Inflammatory macrophage treated with lipopolysaccharide for 1 hour (primary cell): ENCODE measurements at places on chromosomes 1 and 21.
A peak's percentile ranks its signal among the peaks of the same experiment; 100 is the strongest.

DNA sequence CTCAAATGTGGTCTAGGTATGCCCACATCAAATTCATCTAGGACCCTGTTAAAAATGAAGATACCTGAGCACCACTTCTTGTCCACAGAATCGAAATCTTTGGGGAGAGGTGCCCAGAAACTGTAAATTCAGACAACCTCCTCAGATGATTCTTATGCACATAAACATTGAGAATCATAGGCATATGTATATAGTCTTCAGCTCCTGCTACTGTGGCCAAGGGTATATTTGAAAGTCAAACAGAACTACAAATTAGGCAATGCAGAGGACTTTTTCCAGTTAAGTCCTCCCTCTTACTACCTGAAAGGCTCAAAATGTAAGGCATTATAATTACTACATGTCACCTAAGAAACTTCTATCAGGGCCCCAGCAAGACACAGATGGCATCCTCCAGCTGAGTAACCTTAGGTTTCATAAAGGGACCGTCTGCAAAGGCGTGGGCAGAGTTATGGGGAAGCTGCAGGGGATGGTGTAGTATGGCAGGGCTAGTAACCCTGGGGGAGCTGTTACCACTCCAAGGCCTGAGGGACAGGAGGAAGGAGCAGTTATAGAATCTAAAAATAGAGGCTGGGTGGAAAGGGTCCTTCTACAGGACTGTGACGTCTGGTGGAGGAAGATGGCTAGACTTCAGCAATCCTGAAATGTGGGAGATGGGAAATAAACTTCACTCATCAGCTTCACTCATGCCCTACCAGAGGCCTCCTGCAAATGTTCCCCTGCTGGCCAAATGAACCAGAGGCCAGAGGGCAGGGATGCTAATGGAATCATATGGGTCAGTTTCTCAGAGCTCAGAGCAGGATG is 46.3 kb downstream of the DAB1 start:
- no peak for DNase-seq

DNA sequence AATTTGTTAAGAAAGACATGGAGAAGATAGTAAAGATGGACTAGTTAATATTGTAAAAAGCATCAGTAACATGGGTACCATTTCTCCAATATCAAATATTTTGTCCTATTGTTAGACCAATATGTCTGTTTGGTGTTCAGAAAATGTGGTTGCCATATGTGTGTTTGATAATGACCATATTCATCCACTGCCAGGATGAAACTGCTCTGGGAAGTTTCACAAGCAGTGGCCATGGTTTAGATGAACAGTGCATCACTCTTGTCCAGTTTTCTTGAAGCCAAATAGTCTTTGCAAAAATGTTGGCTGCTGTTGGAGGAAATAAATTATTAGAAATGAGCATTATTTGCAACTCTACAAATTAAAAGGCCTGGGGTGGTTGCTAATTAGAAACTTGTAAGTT is 333.8 kb downstream of the NUF2 start:
- DNase-seq = no peak

DNA sequence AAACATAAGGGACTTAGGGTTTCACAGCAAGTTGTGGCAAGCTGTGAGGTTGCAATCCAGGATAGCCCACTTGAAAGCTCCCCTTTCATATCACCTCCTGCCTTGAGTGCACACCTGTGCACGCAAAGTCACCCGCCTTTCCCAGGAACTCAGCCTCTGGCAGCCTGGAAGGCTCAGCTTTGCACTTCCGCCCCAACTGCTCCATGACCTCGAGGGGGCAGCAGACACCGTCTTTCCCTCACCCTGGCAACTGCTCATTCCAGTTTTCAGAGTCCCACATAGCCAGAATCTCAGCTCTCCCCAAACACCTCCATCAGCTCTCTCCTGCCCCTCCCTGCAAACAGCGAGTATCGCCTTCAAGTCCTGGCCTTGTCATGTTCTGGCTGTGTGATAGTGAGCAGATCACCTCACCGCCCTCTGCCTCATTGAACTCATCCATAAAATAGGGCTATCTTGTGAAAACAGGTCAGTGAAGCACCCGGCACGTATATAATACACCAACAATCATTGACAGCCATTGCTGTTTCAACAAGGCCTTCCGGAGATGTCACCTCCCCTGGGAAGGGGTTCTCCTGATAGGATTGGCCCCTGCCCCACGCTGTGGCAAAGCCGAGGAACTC is 32.2 kb upstream of the EPB41 start:
- DNase-seq = peak; percentile 59

DNA sequence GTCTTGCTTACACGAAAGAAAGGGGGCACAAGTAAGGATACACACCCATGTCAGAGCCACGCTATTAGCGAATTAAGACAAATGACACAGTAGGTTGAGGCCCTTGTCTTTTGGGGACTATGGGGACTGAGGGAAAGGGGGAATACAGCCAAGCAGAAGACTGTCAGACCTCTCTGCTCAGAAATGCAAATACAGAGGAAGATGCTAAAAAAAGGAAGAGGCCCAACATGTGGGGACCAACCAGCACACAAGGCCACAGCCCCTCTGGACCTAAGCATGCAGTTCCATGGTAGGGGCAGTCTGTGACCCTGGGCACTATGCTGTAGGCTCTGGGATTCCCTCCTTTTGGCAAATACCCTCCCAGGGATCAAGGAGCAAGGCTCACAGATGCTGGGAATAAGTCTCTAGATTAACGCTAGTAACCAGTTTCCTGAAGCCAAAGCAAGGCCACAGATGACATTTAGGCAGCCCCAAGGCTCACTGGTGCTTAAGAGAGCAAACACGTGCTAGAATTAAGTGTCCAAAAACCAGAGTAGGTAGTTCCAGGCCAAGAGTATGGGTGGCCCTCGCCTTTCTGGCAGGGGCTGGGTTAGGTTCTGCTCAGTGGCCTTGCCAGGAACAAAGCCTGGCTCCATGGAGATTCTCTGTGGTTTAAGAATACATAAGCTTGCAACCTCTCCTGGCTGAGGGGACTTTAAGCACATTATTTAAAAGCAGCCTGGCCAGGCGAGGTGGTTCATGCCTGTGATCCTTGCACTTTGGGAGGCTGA is 38.2 kb downstream of the RABIF start:
- DNase-seq = no peak

DNA sequence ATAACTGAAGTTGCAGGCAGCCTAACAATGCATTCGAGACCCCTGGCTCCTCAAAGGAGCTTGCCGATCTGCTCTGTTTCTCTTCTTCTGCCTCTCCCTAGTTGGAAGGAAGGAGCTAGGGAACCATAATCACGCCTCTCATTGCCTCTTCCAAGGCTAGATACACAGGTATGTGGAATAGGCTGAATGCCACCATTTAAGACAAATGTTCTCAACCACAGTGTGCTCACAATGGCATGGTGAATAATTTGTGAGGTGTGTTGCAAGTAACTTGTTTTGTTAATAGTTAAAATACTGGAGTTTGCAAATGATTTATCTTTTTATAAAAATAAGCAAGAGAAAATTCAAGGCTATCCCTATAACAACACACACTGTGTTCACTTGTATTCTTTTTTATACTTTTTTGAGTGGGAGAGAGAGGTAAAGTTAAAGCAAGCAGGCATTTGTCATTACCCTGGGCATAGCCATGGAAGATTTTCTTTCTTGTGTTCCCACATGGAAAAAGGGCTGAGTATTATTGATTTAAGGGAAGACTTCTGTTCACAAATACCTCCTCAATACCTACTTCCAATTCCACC is 45.4 kb upstream of the SYT6 start:
- no peak for DNase-seq

DNA sequence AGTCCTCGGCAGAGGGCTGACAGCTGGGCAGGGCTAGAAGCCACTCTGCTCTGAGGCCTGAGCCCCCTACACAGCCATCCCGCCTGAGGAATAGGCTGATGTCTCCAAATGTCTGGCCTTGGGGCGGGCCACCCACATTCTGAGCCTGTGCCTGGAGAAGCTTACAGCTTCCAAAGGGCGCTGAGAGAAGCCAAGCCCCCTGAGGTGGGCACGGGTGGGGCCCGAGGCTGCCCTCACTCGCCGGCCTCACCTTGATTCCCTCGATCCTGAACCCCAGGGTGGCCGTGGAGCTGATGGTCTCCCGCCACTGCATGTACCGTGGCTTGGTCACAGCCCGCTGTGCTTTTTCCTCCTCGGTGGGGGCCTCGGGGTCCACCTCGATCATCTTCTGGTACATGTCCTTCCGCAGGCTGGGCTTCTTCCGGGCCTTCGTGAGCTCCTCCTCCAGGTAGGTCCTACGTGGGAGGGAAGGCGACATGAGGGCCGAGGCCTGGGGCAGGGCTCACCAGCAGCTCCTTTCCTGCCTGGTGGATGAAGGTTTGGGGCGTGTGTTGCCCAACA is 93.2 kb downstream of the STUM start:
- DNase-seq = no peak

DNA sequence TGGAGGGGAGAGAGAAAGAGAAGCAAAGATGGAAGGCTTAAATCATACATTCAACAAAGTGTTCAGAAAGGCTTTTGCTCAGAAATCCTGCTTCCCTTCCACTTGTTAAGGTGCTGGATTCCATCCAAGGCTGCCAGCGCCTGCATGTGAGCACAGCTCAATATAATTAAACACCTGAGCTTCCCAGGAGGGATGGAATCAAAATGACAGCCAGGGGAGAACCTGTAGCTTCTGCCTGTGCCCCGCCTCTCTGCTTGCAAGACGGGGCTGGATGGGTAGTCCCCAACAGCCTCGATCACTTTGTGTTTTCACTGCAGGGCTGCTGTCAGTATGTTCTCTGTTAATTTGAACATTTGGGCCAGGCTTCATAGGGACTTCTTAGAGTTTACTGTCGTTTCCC is 225.7 kb downstream of the KCNH1 start:
- no peak for DNase-seq

DNA sequence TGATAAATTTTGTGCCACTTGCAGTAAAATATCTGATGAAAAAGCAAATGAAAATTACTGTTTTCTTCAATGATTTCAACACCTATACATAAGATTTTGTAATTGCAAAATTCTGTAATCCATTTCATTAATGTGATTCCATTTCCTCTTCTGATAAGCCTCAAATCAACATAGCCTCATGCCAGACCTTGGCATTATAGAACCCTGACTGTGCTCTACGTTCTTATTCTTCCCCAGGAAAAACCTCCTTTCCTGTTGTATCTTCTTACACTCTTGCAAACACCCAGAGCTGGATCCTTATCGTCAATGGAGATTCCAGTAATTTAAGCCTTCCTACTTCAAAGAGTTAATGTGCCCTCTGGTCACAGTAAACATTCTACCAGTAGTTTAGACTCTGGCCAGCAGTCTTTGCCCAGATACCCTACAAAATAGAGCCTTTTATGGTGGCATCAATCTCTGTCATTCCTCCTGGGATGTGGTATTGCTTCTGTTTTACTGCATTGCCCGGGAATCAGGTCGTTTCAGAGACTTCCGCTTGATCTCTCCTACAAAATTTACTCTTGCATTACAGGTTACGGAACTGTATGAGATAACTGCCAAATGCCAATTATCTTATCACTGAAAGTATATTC is 48.5 kb upstream of the CHRM3 start:
- no peak for DNase-seq

DNA sequence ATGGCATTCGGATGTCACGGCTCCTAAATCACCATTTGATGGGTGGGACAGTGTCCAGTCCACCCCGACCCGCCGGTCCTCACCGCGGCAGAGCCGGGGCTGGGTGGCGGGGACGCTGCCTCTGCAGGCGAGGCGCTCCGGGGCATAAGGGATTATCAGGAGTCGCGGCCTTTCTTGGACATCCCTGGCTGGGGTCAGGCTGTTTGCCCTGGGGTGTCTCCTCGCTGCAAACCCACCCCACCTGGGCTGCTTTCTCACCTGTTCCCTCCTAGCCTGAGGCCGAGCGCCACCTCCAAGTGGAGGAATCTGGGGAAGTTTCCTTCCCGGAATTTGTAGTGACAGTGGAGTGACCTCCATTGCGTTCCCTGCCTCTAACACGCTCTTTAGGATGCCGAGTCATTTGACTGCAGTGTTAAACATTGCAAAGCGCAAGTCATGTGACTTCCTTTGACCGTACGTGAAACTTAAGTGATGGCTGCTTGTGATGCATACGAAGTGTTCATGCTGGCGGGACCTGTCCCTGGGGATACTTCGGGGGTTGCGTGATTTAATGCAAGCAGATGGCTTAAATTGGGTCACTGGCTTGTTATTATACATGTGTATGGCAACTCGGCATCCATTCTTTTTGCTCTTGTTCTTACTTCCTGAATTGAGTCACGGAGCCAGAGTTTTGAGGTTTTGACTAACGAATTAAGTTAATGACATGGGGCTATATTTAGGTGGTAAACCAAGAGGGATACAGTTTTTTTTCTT is 536 bp downstream of the LGALS8 start:
- peak; percentile 77 for DNase-seq

DNA sequence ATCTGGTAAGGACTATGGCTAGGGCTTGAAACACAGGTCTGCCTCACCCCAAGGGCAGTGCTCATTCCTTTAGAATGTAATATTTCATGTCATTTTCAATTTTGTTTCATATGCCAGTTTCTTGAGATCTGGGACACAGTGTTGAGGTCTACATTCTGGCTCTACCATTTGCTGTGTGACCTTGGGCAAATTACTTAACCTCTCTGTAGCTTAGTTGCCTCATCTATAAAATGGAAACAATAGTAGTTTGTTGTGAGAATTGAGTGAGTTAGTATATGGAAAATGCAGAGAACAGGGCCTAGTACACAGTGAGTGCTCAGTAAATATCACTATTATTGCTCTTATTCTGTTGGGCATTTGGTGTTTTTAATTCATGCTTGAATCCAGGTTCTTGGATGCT is 84.4 kb downstream of the WDR3 start:
- DNase-seq = no peak

GRCh38 chr1:157086299-157086698 is 13.3 kb downstream of the ETV3L start:
- DNase-seq = no peak

DNA sequence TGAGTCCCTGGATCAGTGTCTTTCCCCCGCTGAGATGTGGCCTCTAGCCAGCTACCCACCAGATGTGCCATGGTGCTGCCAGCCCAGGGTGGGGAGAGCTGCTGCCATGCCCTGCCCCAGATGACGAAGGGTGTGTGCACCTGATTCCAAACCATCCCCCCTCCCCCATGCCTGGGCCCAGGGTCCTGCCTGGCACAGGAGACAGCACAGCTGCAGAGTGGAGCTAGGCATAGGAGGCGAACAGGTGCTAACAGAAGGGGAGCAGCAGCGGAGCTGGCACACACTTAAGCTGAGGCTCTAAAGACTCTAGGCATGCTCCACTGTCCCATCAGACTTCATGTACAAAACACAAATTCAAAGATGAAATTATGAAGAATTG is 9.0 kb upstream of the LDLRAP1 start:
- no peak for DNase-seq

DNA sequence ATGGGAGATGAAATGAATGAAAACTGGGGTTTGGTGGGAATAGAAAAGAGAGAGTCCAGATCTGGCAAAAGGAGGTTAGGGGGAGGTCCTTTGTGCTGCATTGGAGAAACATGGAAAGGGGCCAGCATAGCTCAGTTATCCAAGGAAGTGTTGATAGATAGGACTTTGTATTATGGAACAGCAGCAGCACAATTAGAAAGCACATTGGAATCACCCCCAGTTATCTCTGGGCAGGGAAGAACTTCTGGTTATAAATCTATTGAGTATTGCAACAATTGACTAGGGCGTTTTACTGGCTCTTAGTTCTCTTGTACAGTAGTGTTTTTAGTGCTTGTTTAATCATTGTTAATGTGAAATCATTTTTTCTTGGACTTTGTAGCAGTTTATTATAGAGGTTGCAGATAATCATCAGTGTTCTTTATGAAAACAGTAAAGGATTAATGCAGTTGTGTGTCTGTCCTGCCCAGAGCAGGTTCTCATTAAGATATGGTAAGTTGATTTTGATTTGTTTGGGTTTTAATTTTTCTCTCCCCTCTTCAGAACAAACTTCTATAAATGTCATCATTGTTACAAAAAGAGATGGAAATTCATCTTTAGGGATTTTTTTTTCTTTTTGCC is 76.6 kb downstream of the NR5A2 start:
- no peak for DNase-seq

GRCh38 chr1:116820369-116820768 is 66.1 kb downstream of the CD2 start:
- no peak for DNase-seq
